ENCODE measurements at places on chromosomes 13 and 19.
A peak's percentile ranks its signal among the peaks of the same experiment; 100 is the strongest.

DNA sequence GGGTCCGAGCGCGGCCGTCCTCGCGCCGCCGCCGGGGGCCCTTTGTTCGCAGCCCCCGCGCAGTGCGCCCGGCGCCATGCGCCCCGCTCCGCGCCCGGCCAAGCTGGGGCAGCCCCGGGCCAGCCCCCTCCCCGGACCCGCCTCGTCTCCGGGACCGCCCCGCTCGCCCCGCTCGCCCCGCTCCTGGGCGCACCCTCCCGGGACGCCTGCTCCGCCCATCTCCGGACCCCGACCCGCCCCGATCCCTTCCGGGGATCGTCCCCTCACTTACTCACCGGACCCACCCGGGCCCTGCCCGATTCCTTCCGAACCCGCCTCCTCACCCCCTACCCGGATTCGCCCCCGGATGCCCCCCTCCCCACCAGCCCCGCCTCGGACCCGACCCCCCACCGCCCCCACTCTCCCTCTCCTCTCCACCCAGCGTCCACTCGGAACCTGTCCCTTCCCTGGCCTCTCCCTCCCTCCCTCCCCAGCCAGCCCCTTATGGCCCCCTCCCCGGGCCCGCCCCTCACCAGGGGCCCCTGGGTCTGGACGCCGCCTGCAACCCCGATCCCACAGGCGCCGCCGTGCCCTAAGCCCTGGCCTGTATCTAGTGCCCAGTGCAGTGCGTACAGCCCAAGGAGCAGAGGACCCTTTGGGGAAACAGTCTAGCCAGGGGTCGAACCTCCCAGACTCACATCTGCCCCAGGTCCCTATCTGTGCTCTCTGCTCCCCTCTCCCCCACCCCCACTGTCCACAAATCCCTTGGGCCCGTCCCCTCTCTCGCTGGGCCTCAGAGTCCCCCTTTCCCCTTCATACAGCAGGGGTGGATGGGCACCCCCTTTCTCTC, at the start of gene CPAMD8:
TSS of gene CPAMD8 (minus strand) at position 105 of the 829 bp plus-strand sequence. CDS start 168 bp downstream, outside the sequence.
- DNase-seq = no peak

- peak; percentile 50 for DNase-seq
Measured at GRCh38 chr13:20901668-20902437, 693 bp downstream of the XPO4 start.

DNA sequence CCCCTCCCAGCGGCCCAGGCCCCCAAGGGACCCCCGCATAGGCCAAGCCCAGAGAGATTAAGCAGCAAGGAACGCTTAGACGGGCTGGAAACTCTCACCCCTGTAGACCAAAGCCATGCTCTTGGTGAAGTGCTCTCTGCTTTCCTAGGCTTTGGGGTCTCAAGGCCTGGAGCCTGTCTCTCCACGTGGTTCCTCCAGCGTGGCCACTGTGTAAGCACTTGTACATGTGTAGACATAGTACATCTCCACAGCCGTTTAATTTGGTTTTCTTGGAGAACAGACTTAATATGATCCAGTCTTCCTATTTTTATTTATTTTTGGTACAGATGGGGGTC, 1.1 kb downstream of the NUDT19 start:
- no peak for DNase-seq

DNA sequence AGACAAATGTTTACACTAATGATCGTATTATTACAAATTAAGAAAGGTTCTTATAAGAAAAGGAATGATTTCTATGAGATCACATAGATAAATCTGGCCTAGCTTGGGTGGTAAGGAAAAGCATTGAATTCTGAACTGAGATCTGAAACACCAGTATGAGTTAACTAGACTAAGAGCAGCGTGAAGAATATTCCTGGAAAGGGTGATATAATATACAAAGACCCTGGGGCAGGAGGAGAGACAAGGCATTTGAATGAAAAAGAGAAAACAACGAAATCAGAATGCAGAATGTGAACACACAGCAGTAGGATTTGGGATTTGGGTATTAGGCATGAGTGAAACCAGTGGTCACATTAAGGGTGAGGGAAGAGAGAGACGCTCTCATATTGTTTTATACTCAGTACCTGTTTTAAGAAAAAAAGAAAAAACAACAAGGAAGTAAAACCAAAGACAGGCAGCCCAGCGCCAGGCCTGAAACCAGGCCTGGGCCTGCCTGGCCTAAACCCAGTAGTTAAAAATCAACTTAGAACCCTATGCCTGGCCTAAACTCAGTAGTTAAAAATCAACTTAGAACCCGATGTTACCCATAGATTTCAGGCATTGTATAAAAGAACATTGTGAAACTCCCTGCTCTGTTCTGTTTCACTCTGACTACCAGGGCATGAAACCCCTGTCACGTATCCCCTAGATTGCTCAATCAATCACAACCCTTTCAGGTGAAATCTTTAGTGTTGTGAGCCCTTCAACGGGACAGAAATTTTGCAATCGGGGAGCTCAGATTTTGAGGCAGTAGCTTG, 287.1 kb downstream of the ITGBL1 start:
- DNase-seq = no peak

DNA sequence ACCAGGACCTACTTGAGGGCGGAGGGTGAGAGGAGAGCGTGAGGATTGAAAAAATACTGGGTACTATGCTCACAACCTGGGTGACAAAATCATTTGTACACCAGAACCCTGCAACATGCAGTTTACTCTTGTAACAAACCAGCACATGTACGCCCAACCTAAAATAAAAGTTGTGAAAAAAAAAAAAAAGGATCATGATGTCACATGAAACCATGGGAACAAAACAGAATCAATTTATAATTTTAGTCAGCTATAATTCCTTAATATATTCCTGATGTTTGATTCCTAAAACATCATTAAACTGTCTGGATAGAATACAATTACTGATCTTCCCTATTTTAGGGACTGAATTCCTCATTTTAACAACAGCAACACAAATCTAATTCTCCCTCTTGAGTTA, 160.6 kb upstream of the SPRY2 start:
- no peak for DNase-seq

Measured in suppressor macrophage treated with lipopolysaccharide for 1 hour (primary cell).